Naive thymus-derived CD4-positive, alpha-beta T cell (primary cell): ENCODE measurements at places on chromosomes 3 and 15. TPM values are rescaled to one million over a fixed set of nuclear protein-coding genes. Genes with fewer than 3 reads are reported as not detected.

Gene NAA80
- polyA plus RNA-seq: 13.7 TPM

Gene SV2B
- 0.06 TPM for polyA plus RNA-seq

Gene AQP9
- polyA plus RNA-seq: not detected

Gene ACTRT3
- 0.32 TPM for polyA plus RNA-seq

Gene GOLGA8O
- not detected for polyA plus RNA-seq

Gene EPB42
- not detected for polyA plus RNA-seq

Gene LRRC2
- not detected for polyA plus RNA-seq

Gene MYRIP
- not detected for polyA plus RNA-seq

Gene CALML4
- 0.13 TPM for polyA plus RNA-seq

Gene COPG1
- 57.4 TPM for polyA plus RNA-seq

Gene SMAD6
- polyA plus RNA-seq: not detected

Gene CAPN3
- polyA plus RNA-seq: not detected

Gene CCDC80
- polyA plus RNA-seq: not detected

Gene FGF7
- polyA plus RNA-seq: not detected

- no peak for DNase-seq
These were observed 71.5 kb upstream of the TNIK start for GRCh38 chr3:171531716-171532115.

DNA sequence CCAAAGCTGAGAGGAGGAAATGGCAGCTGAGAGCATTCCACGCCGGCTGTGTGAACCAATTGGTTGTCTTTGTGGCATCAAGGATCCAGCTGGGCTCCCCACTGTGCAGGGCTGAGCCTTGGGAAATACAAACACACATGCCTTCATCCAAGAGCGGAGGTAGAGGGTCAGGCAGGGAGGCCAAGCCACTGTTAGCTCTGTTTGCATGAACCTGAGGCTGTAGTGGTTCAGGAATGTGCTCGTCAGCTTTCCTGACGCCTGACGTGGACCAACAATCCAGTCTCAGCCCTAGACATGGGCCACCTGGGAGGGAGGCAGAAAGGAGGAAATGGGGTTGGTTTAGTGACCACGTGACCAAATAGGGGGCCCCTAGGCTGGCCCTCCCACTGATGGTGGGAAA is 276.9 kb downstream of the TLE3 start:
- no peak for DNase-seq

GRCh38 chr3:134931045-134931785 is 136.2 kb downstream of the EPHB1 start:
- DNase-seq: no peak

DNA sequence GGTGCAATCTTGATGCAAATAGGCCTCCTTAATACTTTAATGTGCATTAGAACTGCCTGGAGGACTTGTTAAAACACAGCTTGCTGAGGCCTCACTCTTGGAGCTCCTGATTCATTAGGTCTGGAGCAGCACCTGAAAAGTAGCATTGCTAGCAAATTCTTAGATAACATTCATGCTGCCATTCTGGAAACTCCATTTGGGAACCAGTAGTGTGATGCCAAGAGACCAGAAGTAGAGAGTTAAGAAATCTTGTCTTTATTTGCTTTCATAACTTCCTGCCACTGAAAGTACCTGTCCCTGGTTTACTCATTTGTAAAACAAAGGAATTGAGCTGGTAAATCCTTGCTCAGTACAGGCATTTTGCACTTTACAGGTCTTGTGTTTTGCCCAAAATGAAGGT is 72.0 kb downstream of the RAP2B start:
- DNase-seq: no peak

GRCh38 chr15:63551400-63551799 is 45.8 kb upstream of the FBXL22 start:
- no peak for DNase-seq

GRCh38 chr3:48661501-48662144 is 1.1 kb downstream of the CELSR3 start:
- DNase-seq: peak; percentile 79

DNA sequence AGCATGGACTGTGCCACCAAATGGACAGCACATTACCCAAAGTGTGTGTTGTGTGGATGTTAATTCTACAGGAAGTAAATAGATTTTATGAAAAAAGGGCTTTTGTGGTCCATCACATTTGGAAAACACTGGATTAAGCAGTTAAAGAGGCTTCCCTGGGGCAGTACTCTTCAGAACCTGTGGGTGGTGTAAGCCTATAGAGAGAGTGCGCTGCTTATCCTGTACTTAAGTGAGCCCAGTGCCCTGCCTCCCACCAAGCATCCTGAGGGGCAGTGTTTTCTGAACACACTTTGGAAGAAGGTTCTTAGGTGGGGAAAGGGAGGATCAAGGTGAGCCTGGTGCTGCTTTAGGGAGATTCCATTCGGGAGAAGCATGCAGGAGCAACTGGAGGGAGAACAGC is 10.9 kb downstream of the TTLL3 start:
- no peak for DNase-seq

- no peak for DNase-seq
These were observed 291.8 kb downstream of the GAP43 start for GRCh38 chr3:115915061-115915460.

DNA sequence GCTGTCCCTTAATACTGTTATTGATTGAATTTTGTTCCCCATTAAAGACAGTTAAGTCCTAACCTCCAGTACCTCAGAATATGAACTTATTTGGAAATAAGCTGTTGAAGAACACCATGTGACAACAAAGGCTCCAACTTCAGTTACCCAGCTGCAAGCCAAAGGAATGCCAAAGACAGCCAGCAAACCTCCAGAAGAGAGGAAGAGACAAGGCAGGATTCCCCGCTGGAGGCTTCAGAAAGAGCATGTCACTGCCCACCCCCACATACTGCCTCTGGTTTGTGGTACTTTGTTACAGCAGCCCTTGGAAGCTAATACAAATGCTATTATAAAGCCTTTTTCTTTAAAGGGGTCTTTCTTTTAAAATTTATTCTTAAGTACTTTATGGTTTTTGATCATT is 18.4 kb upstream of the NEK10 start:
- DNase-seq: no peak

- no peak for DNase-seq
These were observed 273.2 kb downstream of the PDZRN3 start for GRCh38 chr3:73351423-73352071.

- peak; percentile 21 for DNase-seq
These were observed 9.7 kb upstream of the THUMPD3 start for GRCh38 chr3:9352917-9353752.

- DNase-seq: no peak
These were observed 28.3 kb downstream of the SRP14 start for GRCh38 chr15:40010686-40011085.

DNA sequence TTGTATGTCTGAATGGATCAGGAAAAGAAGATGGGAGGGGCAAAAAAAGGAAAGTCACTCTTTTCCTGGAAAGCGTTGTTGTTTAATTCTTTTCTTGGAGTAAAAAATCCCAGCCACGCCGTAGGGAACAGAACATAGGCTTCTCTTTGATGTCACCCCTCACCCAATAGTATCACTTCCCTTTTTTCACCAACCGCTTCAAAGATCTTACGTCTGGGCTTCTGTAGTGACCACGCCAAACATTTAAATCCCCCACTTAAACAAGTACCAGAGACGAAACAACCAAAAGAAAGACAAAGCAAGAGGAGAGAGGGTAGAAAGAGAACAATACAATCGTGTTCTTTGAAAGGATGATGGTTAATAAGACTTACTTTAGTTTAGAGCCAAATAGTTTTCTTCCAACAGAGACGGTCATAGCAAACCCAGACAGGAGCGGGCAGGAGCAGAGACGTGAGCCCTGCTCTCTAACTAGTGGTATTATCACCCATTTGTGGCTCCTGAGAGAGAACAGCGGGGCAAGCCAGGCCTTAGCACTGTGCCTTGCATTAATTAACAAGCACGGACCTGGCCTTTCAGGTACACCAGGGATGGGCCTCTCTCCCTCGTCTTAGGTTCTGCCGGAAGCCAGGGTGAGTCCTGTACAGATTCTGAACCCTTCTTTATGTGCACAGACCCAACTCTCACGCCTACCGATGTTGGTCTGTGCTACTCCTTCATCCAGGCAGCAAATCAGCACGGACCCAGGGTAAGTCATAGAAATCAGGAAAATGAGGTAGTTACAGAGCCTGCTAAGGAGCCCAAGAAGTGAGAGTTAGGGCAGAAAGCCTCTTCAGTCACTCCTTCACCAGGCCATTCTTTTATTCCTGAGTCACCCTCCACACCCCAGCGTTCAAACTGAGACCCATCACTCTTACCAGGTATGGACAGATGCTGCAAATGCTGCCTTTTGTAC is 28.2 kb upstream of the BCL6 start:
- no peak for DNase-seq

GRCh38 chr3:152197451-152197850 is 71.3 kb upstream of the MBNL1 start:
- no peak for DNase-seq

DNA sequence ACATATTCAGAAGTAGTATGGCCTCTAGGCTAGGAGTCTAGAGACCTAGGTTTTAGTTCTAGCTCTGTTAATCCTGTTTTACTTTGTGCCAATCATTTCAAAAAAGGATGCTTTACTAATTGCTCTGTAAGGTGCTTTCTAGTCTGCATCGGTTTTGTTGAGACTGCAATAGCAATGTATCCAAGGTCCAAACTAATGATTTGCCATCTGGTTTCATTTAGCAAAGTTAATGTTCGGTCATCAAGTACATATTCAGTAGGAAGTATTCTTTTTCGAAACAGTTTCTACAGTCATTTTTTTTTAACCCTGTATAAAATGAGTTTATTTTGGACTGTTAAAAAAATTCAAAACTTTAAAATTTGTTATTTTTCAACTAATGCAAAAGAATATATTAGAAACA is 2.0 kb upstream of the GALK2 start:
- no peak for DNase-seq

GRCh38 chr3:171542976-171543375 is 82.8 kb upstream of the TNIK start:
- no peak for DNase-seq

DNA sequence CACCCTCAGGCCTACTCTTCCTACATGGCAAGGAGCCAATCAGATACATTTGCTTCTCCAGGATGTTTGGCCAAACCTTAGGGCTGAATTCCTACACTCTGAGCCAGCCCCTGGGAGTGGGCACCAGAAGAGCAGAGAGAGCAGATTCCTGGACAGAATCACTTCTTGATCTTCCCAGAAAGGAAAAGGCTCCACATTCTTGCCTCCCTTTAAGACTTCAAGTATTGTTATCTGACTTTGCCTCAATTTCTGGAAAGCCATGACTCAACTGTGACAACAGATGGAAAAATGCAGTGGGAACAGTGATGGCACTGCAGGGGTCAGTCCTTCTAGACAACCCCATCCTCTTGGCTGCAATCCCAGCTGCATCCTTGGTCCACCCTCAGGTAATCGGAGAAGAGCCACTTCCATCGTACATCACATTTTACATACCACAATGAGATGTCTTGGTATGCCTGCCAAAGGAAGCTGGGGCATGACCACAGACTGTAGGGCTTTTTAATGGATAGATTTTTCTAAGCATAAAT is 21.0 kb downstream of the SLCO2A1 start:
- no peak for DNase-seq

- no peak for DNase-seq
These were observed 318.1 kb upstream of the LRRFIP2 start for GRCh38 chr3:37492468-37492867.

DNA sequence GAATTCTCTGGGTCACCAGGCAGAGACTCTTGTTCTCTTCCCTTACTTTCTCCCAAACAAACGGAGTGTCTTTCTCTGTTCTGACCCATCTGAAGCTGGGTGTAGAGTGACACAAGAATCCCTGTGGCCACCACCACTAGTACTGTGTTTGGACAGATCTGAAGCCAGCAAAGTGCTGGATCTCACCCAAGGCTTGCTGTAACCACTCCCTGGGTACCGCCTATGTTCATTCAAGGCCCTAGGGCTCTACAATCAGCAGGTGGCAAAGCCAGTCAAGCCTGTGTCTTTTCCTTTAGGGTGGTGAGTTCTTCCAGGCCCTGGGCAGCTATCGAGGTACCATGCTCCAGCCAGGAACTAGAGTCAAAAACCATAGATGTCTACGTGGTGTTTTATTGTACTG is 149.2 kb upstream of the CTNNB1 start:
- no peak for DNase-seq

DNA sequence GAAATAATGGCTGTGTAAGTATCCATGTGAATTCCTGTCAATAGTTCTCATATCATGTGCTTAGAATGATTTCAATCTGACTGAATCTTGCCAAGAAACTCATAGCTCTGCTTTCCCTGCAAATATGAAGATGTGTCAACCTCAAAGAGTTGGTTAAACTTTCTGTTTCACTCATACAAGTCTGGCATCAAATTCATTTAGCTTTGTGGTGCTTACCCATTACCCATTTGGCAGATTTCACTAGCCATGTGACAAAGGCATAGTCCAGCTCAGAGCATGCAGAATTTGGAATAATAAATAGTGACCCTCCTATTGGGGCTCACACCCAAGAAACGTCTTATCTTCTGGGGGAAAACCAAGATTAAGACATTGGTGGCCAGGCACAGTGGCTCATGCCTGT is 256.6 kb upstream of the TPRG1 start:
- DNase-seq: no peak

- no peak for DNase-seq
These were observed 175.6 kb upstream of the RASGRP1 start for GRCh38 chr15:38740206-38740605.

DNA sequence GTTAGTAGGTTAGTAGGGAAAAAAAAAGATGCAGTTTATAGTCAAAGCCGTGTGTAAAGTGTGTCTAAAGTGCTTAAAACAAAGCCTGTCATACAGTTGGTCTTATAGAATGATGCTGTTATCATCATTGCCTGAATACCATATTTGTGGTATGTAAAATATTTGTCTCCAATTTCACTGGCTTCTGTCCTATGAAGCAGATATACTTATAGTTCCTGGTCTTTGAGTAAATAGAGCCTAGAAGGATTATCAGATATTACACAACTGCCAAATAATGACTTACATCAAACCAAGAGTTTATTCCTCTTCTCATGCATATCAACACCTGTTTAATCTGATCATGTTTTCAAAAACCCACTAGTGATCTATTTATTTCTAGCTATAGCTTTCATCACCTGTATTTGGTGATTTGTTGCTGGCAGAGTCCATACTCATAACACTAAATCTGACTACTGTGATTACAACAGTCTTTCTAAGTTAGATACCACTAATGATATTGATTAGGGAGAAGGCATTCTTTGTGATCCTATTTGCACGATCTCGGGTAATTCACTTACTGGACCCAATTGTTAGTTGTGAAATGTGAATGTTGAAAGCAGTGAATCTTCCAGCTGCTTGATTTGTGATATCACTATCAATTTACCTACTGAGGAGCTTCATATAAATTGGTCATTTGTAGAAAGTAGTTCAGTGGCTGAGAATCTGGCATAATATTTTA is 413.7 kb downstream of the LPP start:
- DNase-seq: no peak

- no peak for DNase-seq
These were observed 159.8 kb upstream of the CTDSPL start for GRCh38 chr3:37701734-37702433.

DNA sequence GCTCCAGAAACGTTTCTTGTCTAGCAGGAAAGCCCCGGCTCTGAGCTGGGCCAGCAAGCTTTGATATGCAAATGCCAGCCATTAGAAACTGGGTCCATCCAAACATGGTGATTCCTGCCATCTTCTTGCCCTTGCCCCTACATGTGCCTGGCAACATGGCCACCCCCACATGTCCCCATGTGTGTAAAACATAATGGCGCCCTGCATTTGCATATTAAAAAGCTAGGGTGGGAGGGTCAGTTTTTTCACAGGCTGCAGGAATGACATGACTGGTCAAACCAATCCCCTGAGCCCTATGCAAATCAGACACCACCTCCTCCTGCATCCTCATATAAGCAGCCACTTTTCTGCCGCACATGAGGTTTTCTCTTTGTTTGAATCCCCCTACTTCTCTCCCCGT is 21.2 kb downstream of the GPR156 start:
- no peak for DNase-seq
